ENCODE measurements at places on chromosomes 7 and 10. TPM values are rescaled to one million over a fixed set of nuclear protein-coding genes. Genes with fewer than 3 reads are reported as not detected.

Gene PHYHIPL
- total RNA-seq, result 0.11 TPM

DNA sequence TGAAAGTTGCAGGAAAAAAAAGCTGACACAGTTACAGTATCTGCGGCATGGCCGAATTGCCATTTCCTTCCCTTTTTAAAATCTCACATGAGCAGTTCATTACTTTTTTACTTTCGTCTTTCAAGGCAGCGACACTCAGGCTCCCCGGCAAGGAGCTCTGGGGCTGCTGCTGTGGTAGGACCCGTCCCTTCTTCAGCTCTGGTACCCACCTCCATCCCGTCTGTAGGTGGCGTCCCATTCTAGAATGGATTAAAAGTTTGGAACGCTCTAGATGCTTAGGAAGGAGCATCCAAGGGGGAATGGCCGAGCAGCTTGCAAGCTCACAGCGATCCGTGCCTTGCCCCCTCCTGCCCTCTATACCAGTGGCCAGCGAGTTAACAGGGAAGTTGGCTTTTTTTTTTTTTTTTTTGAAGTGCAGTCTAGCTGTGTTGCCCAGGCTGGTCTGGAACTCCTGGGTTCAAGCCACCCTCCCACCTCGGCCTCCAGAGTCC lies 22.8 kb upstream of the TTYH3 start:
- H3K4me3 ChIP-seq, result no peak overlapping the region
- H3K27ac ChIP-seq, result no peak overlapping the region
- no peaks in the 10 kb centered on the region for H3K27me3 ChIP-seq
- DNase-seq, result no peak
- H3K4me1 ChIP-seq, result peaks cover 10% of the 10 kb centered on the region
- H3K36me3 ChIP-seq, result no peaks in the 10 kb centered on the region

DNA sequence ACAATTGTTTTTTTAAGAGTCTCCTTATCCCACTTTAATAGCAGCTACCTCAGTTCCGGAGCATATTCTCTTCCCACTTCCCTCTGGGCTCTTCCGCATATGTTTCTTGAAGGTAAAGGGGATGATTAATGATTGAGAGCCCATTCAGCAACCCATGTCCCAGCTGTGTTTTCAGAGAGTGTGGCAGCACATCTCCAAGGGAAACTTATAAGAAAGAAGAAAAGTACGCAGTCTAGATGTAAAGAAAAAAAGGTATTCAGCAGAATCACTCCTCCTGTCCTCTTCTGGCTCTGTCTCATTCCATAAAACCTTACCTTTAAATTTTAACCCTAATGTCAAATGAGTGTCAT lies 9.7 kb upstream of the ANKRD7 start:
- DNase-seq, result peak; percentile 11
- H3K4me1 ChIP-seq, result no peaks in the 10 kb centered on the region
- no peaks in the 10 kb centered on the region for H3K36me3 ChIP-seq
- H3K27ac ChIP-seq, result no peak overlapping the region
- H3K4me3 ChIP-seq, result peak overlapping the region; percentile 52

Gene HSPA12A
- 2.2 TPM for total RNA-seq

Gene SCART1
- total RNA-seq, result 1.2 TPM

- H3K4me3 ChIP-seq, result no peak overlapping the region
- H3K27ac ChIP-seq, result no peak overlapping the region
- no peak for DNase-seq
- no peaks in the 10 kb centered on the region for H3K27me3 ChIP-seq
- no peaks in the 10 kb centered on the region for H3K36me3 ChIP-seq
Measured at GRCh38 chr10:15189133-15189885, 20.8 kb upstream of the NMT2 start.

GRCh38 chr7:35259523-35259908 lies 5.6 kb upstream of the TBX20 start:
- peaks cover 30% of the 10 kb centered on the region for H3K27me3 ChIP-seq
- no peak for DNase-seq
- H3K36me3 ChIP-seq, result no peaks in the 10 kb centered on the region
- H3K27ac ChIP-seq, result no peak overlapping the region

DNA sequence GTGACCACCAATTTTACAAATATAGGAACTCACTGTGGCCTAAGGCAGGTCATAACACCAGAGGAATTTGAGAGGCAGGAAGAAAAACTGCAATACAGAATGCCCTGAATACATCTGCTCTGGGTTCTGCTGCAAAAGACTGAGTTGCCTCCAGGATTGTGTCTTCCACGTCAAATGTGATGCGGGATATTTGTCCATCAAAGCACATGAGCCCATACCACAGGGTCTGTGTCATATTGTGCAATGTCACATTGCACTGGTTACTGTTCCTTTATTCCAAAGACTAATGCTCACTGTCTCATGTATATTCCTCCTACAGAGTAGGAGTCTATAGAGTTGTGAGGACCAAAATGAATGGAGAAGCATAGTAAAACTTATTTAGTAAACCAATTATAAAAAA lies 58.6 kb upstream of the ABCB4 start:
- no peaks in the 10 kb centered on the region for H3K36me3 ChIP-seq
- no peak for DNase-seq
- H3K4me1 ChIP-seq, result no peaks in the 10 kb centered on the region
- H3K4me3 ChIP-seq, result no peak overlapping the region
- H3K27me3 ChIP-seq, result no peaks in the 10 kb centered on the region

- DNase-seq, result no peak
- no peaks in the 10 kb centered on the region for H3K27me3 ChIP-seq
- H3K36me3 ChIP-seq, result no peaks in the 10 kb centered on the region
- no peak overlapping the region for H3K27ac ChIP-seq
- no peak overlapping the region for H3K4me3 ChIP-seq
- no peaks in the 10 kb centered on the region for H3K4me1 ChIP-seq
Measured at GRCh38 chr10:115503546-115503945, 410.4 kb downstream of the ATRNL1 start.

GRCh38 chr7:71144963-71145362 lies 13.0 kb downstream of the GALNT17 start:
- H3K36me3 ChIP-seq, result no peaks in the 10 kb centered on the region
- no peak for DNase-seq
- no peaks in the 10 kb centered on the region for H3K4me1 ChIP-seq
- no peaks in the 10 kb centered on the region for H3K27me3 ChIP-seq

DNA sequence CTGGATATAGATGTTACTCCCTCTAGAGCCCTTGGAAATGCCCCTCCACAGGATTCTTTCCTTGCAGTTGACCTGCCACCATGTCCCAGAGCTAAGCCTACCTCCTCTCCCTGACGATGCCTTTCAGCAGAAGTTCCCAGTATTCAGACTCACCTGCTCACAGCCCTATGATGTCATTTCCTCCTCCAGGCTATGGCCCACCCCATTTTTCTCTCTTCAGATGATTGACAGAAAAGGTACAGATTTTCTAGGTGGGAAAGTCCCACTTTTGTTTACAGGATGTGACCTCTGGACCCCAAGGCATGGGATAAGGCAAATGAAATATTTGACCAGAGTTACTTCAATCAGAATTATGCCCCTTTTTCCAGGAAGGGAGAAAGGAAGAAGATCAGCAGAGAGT lies 280.2 kb upstream of the PHYHIPL start:
- no peak for DNase-seq
- no peak overlapping the region for H3K4me3 ChIP-seq
- H3K4me1 ChIP-seq, result no peaks in the 10 kb centered on the region
- no peak overlapping the region for H3K27ac ChIP-seq
- no peaks in the 10 kb centered on the region for H3K36me3 ChIP-seq

DNA sequence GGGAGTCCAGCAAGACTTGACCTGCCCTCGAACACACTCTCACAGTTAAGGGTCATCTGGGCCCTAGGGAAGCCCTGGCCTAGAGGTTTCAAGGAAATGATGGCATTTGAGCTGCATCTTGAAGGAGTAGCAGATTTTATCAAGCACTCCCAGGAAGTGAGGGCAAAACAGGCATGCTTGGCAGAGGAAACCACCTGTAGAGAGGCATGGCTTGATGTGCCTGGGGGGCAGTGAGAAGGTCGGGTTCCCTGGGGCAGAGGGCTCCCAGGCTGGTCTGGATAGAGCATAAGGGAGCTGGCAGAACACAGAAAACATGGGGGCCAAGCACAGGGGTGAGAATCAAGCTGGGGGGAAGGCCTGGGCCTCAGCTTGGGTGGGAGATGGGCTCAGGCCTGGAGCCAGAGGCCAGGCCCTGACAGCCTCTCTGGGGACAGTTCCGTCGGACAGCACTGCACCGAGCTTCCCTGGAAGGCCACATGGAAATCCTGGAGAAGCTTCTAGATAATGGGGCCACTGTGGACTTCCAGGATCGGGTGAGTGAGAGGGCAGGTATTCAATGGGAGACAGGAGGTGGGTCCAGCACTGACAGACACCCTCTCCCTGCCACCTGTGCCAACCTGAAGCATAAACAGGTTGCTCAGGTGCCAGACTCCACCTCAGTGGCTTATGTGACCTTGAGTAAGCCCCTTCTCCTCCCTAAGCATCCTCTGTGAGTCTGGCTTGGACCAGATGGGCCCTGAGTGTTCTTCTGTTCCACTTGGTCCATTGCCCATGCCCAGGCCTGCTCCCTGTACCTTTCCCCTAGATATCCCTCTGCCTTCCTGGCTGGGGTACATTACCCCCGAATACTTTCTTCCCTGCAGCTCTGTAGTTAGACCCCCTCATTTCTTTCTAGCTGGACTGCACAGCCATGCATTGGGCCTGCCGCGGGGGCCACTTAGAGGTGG lies 3.5 kb upstream of the HOGA1 start:
- H3K4me3 ChIP-seq, result no peak overlapping the region
- H3K36me3 ChIP-seq, result no peaks in the 10 kb centered on the region
- no peaks in the 10 kb centered on the region for H3K27me3 ChIP-seq
- no peak overlapping the region for H3K27ac ChIP-seq
- H3K4me1 ChIP-seq, result no peaks in the 10 kb centered on the region
- no peak for DNase-seq

Gene ORC5
- total RNA-seq, result 28.1 TPM

- H3K27ac ChIP-seq, result no peak overlapping the region
- DNase-seq, result no peak
- H3K36me3 ChIP-seq, result peaks cover 43% of the 10 kb centered on the region
- H3K27me3 ChIP-seq, result no peaks in the 10 kb centered on the region
- no peak overlapping the region for H3K4me3 ChIP-seq
Measured at GRCh38 chr10:3111621-3112163, 44.3 kb downstream of the PFKP start.

GRCh38 chr10:132748545-132749370 lies 37.2 kb downstream of the NKX6-2 start:
- H3K27me3 ChIP-seq, result no peaks in the 10 kb centered on the region
- no peaks in the 10 kb centered on the region for H3K36me3 ChIP-seq
- no peak for DNase-seq
- H3K4me1 ChIP-seq, result no peaks in the 10 kb centered on the region
- H3K27ac ChIP-seq, result no peak overlapping the region

GRCh38 chr7:101736084-101736483 lies 81.3 kb upstream of the CUX1 start:
- no peak overlapping the region for H3K27ac ChIP-seq
- H3K4me3 ChIP-seq, result no peak overlapping the region
- no peaks in the 10 kb centered on the region for H3K27me3 ChIP-seq

GRCh38 chr7:116242178-116242577 lies 31.8 kb downstream of the TES start:
- H3K27ac ChIP-seq, result no peak overlapping the region
- no peaks in the 10 kb centered on the region for H3K27me3 ChIP-seq
- DNase-seq, result no peak
- no peak overlapping the region for H3K4me3 ChIP-seq
- H3K4me1 ChIP-seq, result no peaks in the 10 kb centered on the region

GRCh38 chr7:33979807-33980355 lies 74.5 kb downstream of the BMPER start:
- H3K4me3 ChIP-seq, result no peak overlapping the region
- H3K4me1 ChIP-seq, result no peaks in the 10 kb centered on the region
- DNase-seq, result no peak
- no peak overlapping the region for H3K27ac ChIP-seq

DNA sequence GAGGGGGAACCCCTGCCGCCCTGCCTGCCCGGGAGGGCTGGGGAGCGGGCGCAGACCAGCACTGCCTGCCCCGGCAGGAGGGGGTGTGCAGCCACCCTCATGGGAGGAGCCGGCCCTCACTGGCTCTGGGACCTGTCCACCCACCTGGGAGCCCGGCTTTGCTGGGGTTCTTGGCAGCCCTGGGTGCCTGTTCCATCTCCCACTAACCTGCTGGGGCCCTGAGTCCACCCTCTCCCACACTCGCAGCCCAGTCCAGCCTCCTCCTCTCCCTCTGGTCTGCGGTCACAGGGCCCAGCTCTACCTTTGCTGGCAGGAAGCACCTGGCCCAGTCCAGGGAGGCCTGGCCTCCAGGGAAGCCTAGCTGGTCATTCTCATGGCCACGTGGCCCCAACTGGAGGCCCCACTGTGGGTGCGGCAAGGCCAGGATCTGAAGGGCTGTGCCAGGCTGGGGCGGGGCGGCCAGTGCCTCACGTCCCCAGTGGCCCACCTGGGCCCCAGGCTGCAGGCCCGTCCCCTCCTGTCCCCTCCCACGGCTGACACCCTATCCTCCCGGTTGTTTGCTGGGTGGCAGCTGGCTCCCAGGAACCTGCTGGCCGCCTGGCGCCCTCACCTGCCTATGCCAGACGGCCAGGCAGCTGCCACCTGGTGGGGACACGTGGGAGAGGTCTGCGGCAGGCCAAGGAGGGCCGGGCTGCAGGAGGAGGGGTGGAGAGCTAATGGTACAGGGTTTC lies at the start of gene TMEM184A:
Gene TMEM184A, minus strand, starts transcription at position 393 of the 731 bp plus-strand sequence. CDS start 721 bp downstream, outside the sequence.
- H3K4me1 ChIP-seq, result no peaks in the 10 kb centered on the region
- H3K27ac ChIP-seq, result no peak within 1 kb of the TSS
- H3K27me3 ChIP-seq, result no peaks in the 10 kb centered on the region
- H3K36me3 ChIP-seq, result no peaks in the 10 kb centered on the region

DNA sequence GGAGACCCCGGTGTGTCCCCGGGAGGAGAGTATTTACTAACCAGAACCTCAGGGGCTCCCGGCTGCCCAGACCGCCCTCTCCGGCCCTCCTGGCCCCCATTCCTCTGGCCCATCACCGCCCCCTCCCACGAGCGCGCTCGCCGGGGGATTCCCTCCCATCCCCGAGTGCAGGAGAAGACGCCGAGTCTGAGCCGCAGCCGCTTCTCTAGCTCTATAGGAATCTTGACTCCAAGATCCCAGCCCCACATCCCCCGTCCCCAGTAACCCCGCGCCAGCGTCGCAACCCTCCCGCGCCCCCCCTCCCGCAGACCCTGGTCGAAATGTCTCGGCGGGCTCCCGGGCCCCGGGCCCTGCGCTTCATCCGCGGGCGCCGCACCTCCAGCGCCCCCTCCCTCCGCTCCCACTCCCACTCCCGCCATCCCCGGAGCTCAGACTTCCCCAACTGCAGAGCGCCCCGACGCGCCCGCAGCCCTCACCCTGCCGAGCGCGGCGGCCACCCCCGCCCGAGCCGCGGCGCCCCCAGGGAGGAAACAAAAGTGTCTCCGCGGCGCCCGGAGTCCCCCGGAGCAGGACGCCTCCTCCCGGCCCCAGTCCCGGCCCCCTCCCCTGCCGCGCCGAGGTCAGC lies 541 bp downstream of the ELMO1 start:
- H3K4me1 ChIP-seq, result peaks cover 7% of the 10 kb centered on the region
- no peaks in the 10 kb centered on the region for H3K36me3 ChIP-seq
- no peak for DNase-seq
- H3K27ac ChIP-seq, result no peak overlapping the region
- H3K4me3 ChIP-seq, result peak overlapping the region; percentile 71

- H3K27ac ChIP-seq, result peak overlapping the region; percentile 88
- peak; percentile 78 for DNase-seq
- no peaks in the 10 kb centered on the region for H3K36me3 ChIP-seq
Measured at GRCh38 chr10:119268871-119269506, 61.6 kb downstream of the GRK5 start.
